ENCODE measurements at places on chromosomes 3 and 15.

DNA sequence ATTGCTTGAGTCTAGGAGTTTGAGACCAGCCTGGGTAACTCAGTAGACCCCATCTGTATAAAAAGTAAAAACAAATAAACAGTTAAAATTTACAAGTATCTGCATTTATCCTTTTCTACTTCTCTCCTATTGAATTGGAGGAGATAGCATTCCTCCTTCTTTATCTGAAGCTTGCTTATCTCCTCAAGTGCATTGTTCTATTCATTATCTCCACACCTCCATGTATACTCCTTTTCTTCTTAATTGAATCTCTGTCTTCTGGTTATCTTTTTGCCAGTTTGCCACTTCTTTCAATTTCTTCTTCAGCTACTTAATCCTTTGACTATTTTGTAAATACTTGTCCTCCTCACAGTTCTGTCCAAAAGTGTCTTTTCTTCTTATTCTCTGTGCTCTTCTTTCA, 88.6 kb downstream of the STRIT1 start:
- no peak for DNase-seq

DNA sequence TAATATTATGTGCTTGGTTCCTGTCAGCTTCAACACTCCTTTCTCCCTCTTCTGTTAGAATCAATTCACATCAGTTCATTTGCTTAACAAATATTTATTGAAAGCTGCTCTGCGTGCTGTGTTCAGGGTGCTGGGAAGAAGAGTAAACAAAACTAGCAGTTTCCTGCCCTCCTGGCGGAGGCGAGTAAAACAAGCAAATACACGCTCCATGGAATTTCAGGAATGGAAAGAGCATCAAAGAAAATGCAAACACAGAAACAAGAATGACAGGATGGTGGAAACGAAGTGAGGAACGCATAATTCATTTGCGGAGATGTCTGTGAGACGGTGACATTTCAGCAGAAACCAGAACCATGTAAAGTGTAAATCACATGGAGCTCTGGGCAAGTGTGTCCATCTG, 49.4 kb upstream of the SPTSSB start:
- DNase-seq = no peak

GRCh38 chr3:65988411-65989180, 50.1 kb downstream of the MAGI1 start:
- no peak for DNase-seq

DNA sequence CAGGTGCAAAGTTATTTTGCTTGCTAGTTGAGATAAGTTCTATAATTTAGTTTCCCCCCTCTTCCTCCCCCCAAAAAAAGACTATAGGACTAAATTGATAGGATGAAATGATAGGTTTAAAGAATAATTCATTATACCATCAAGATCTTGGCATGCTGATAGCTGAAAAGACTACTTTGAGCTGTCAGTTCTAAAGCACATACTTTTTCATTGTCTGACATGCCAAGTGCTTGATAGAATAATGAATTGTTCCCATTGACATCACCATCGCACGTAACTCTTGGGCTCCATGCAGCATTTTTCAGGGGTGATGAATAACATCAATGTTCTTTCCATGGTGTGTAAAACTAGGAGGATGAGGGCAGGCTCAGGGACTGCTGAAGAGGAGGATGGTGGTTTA, 32.3 kb upstream of the TAFA4 start:
- DNase-seq = no peak

GRCh38 chr3:5811016-5811415, 623.5 kb downstream of the EDEM1 start:
- DNase-seq = no peak

DNA sequence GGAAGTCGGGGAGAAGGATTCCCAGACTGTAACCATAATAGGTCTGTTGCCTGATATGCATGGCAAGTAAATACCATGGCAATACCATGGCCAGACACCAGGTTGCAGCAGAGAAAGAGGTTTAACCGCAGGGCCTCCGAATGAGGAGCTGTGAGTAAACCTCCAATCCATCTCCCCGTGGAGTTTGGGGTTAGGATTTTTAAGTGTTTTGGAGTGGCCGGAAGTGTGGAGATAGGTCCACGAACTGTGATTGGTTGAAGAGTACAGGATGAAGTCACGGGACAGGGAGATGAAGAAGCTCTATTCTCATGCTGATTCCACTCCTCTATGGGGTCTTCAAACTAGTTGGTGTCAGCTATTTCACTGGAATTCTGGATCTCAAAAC, 127.9 kb downstream of the ST8SIA2 start:
- no peak for DNase-seq

- no peak for DNase-seq
Observed at GRCh38 chr3:12246497-12247163, 42.2 kb upstream of the PPARG start.

DNA sequence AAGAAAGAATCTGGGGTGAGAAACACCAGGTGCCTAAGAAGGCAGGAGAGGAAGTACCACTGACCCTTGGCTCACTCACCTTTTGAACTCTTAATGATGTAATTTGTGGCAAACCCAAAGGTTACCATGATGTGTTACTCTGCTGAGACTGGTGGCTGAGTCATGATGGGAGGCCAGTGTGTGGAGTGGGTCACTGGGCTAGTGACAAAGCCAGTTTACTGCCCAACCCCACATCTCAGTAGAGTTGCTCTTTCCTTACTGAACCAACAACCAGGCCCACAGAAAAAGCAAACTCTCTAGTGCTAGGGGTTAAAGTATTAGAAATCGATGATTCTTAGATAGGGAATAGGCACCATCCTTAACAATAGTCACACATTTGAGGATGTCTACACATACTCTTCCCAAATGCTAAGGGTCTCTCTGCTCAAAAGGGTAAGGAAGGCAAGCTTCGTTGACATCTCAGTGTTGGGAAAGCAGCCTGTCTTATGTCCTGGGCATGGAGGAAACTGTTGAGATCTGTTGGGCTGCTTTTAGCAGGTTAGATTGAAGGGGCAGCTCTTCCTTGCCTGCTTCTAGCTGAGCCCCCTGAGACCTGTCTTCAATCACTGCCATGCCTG, 3.1 kb downstream of the RBP2 start:
- no peak for DNase-seq
